Activated T-helper 1 cell treated with anti-CD3 and anti-CD28 coated beads, Interleukin-2, amount 50 U/mL, for 16 hours (primary cell): ENCODE measurements at places on chromosomes 6 and 20.

DNA sequence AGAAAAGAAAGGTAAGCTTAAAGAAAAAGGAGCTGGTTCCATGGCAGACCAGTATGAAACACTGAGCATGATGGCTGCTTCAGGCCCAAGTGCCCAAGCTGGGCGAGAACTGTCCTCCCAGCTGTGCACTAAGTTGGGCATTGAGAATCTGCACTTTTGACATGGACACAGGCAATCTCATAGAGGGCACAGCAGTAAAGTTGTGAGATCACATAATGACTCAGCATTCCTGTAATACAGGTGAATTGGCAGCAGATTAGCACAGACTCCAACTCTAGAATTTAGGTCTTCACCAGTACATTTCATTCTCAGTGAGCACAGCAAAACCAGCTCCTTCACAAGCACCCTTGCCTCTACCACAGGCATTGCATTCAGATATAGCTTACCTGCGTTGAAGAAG, 343.4 kb downstream of the PKHD1 start:
- no peak for DNase-seq

- no peak for DNase-seq
Measured at GRCh38 chr6:8556370-8557013, 121.1 kb upstream of the SLC35B3 start.

GRCh38 chr20:58923117-58923712, 57.8 kb upstream of the NELFCD start:
- DNase-seq = no peak

DNA sequence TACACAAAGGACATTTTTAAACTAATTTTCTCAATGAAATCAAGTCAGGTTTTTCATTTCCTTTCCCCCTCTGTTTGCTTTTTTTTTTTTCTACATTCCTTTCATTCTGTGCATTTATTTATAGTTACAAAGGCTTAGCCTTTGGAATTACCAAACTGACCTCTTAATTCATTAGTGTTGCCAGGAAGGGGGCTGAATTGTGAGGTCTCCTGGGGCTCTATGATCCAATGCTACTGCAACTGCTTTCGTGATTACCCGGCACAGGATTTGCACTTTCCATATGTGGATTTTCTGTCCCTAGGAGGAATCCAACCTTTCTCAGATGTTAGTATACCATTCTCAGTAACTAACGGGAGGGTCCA, 35.3 kb downstream of the NEDD9 start:
- no peak for DNase-seq

- DNase-seq = no peak
Measured at GRCh38 chr20:50968289-50968688, 9.7 kb downstream of the MOCS3 start.

DNA sequence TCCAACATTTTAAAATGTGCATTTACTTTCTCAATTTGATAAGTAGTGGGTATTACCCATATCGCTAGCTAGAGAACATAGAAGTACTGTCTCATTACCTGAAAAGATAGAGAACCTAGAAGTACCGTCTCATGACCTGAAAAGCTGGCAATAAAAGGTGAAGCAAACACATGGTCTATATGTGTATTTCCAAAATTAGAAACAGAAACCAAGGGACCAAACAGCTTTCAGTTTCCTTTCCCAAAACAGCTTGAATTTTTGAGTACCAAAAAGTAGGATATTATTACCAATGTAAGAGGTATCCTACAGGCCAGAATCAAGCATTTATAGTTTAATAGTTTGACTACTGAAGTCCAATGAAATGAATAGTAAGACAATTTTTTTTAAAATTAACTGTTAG, 77.2 kb downstream of the KIF13A start:
- no peak for DNase-seq

DNA sequence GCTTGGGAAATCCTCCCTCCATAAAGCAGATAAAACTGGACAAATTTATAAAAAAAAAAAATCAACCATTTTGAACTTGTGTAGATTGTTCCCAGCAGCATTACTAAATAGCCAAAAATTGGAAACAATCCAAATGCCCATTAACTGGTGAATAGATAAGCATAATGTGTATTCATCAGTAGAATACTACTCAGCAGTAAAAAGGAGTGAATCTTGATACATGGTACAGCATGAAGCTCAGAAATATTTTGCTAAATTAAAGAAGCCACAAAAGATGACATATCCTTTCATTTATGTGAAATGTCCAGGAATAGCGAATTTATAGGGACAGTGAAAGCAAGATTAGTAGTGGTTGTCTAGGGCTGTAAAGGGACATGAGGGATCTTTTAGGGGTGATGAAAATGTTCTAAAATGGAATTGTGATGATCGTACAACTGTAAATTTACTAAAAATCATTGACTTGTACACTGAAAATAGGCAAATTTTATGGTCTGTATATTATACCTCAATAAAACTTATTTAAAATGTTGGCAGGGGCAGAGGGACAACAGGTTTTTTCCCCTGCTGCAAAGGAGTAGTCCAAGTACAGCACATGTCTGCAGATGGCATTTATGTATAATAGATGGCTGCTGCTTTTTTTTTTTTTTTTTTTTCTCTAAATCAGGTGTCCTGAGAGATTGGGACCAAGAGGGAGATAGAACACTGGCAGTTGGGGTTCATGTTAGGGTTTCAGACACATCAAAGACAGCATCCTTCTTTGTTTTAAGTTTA, 59.5 kb downstream of the CBFA2T2 start:
- DNase-seq = no peak

DNA sequence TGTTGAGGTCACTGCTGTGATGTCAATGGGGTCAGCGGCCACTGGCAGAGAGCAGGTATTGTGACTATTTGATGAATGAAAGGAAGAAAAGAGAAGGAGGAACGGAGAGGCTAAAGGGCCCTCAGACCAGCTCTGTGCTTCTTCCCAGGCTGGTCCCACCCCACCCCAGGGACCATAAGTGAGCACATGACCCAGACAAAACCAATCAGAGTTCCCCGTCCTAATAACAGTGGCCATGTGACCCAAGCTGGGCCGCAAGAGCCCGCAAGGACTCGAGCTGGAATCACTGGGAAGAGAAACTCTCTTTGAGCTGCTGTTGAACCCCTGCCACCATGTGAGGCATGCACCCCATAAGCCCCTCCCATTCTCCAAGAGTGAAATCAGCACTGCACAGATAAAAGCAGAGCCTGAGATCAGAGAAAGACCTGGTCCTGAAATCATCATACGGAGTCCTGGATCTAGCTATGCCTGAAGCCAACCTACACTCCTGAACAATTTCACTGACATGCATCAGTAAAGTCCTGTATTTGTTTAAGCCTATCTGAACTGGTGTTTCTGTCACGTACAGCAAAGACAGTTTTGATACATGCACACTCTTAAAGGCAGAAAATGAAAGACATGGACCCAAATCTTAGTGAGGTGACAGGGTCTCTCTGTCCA, 90.2 kb downstream of the PREX1 start:
- DNase-seq = no peak

GRCh38 chr6:144064402-144065212, 30.8 kb downstream of the SF3B5 start:
- peak; percentile 57 for DNase-seq

GRCh38 chr6:18209539-18210197, 54.4 kb downstream of the KDM1B start:
- DNase-seq = no peak

DNA sequence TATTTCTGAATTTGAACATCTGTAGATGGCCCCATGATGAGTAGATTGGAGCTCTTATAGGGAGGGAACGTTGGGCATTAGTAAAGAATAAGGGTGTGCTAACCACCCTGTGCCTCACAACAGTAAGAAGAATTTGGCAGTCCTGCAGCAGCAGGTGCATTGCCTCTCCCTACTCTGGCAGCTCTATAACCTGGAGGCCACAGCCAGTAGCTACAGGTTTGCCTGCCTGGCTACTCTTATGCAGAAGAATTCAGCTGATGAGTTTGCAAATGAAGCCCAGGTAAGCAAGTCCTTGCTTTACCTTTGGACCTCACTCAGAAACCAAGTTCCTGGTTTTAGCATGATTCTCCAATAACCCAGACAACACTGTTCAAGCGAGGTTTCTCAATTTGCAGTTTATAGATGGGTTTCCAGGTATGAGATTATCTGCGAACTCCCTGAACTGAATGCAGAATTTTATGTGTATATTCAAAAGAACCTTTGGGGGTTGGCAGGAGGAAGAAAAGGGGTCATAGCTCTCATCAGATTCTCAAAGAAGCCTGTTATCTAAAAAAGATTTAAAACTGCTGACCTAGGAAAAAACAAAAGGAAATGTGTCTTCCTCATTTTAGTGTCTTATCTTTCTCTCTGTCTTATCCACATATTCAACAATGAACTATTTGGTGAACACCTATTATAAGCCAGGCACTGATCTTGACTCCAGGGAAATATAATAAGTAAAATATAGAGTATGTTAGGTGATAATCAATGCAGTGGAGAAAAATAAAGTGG, 18.9 kb downstream of the TREML1 start:
- no peak for DNase-seq

DNA sequence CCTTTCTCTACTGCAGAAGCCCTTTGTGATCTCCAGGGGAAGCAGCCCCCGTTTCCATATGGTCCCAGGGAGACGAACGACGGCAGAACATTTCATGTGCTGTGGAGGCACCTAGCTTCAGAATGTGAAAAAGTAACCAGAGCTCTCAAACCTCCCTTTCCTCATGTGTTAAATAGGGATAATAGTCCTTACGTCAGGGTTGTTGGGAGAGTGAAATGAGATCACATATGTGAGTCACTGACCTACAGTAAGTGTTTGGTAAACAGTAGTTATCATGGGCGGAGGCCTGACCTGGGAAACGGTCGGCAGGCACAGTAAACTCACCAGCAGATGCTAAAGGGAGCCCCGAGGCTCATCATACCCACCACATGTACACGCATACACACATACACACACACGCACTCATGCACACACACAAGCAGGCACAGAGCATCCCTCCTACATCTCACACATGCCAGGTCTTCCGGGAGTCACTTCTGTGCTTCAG, 89.7 kb downstream of the LY86 start:
- no peak for DNase-seq

DNA sequence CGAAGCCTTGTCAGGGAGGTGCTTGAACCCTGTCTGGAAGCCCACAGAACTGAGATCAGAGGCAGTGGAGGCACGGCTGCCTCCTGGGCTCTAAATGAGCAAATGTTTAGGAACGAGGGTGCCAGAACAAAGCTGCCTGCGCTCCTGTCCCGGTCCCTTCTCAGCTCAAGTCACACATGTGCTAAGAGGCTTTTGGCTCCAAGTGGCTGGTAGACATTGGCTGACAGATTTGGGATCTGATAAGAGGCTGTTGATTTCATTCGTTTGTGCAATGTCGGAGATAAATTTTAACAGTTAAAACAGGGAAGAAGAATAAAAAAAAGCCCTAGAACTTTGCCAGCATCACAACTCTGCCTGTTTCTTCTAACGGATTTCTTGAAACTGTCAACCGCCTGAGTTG, 191.8 kb downstream of the NRN1 start:
- DNase-seq = no peak

- no peak for DNase-seq
Measured at GRCh38 chr20:18255526-18255925, 32.8 kb upstream of the ZNF133 start.

- DNase-seq = no peak
Measured at GRCh38 chr6:140966676-140967075, 1166.0 kb upstream of the GJE1 start.

DNA sequence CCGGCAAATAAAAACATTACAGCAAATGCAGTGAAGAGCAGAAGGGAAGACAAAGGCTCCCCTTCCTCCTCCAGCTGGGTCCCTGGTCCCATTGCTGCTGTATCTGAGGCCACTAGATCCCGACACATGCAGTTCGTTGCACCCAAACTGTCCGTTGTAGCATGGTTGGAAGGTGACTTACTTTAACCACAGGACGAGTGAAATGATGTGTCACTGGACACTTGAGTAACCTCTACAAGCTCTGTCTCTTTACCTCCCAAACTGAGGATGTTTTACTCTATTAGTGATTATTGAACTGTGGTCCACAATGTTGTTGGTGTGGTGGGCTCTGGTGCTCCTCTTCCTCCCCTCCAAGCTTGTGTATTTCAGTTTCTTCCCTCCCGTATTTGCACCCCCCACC, 46.2 kb upstream of the ARMH2 start:
- no peak for DNase-seq

DNA sequence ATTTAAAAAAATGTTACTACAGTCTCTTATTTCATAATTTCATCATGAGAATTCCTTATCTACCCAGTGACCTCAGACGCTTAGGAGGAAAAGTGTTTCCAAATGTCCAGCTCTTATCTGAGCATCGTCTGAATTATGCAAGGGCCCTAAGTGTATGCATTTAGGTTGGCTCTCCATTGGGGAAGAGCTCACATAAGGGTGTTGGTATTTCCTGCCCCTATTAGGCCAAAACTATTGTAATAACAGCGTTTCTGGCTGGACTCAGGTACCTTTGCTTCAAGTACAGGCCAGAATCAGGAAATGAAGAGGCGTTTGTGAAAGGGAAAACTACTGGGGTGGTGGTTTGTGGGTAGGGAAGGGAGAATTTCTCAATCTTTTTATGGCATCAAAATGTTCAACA, 40.4 kb upstream of the SGK1 start:
- no peak for DNase-seq

GRCh38 chr6:121764493-121764892, 329.0 kb downstream of the GJA1 start:
- no peak for DNase-seq

- no peak for DNase-seq
Measured at GRCh38 chr6:89562093-89562973, 76.2 kb downstream of the LYRM2 start.

GRCh38 chr20:33419140-33419974, 18.0 kb upstream of the CDK5RAP1 start:
- no peak for DNase-seq

DNA sequence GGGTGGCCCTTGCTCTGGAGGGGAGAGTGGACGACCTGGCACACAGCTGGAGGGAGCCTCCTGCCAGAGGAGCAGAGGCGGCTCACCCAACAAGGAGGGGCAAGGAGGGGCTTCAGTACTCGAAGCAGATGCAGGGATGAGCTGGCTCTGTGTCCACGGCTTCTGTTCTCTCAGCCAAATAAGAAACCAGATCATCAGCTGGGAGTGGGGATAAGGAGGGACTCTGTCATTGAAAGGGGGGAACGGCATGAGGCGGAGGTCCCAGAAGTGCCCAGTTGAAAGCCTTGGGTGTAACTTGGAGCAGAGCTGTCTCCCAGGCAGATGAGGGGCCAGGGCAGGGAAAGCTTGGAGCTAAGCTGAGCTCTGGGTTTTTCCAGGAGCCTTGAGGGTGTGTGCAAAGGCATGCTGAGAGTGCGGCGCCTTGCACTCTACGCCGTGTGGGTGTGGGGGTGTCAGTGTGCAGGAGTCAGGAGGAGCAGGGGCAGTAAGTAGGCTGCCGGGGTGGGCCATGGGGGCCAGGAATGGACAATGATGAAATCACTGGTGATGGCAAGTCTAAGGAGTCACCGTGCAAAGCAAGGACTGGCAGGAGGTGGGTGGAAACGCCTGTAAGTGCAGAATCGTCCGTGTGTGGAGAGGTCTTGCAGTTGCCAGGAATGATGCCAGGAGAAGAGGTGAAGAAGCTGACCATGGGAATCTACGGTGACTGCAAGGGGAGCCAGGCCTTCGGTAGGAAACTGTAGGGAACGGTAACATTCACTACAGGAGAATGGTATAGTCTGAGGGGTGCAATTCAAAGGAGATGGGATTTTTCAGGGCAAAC, 85.4 kb upstream of the FOXQ1 start:
- DNase-seq = no peak

- DNase-seq = no peak
Measured at GRCh38 chr6:168663041-168663440, 222.1 kb downstream of the SMOC2 start.

GRCh38 chr6:154481521-154482013, 28.9 kb downstream of the CNKSR3 start:
- no peak for DNase-seq

GRCh38 chr6:150072201-150072600, 3.3 kb upstream of the ULBP3 start:
- no peak for DNase-seq

GRCh38 chr6:63683071-63683603, 47.5 kb downstream of the PHF3 start:
- no peak for DNase-seq
